Muscle of leg (tissue), 16 donors: ENCODE measurements at places on chromosomes 13 and 19.

- DNase-seq = no peak
Observed at GRCh38 chr13:60392131-60392530, 4.9 kb upstream of the TDRD3 start.

DNA sequence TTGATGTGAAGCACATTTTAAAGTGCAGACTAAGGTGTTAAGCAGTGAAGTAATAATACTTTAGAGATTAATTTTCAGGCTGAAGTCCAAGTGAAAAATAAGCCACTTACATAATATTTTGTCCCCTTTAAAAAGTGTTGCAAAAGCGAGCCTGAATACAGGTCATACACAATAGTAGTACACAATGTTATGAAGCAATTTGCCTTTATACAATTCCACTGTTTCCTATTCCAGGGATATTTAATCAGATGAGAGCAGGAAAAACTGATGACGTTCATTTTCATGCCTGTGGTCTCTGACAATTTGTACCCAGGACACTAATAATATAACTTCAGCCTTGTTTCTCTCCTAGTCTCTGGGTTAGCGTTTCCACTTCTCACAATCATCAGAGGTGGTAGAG, 916.7 kb downstream of the PCDH9 start:
- no peak for DNase-seq

DNA sequence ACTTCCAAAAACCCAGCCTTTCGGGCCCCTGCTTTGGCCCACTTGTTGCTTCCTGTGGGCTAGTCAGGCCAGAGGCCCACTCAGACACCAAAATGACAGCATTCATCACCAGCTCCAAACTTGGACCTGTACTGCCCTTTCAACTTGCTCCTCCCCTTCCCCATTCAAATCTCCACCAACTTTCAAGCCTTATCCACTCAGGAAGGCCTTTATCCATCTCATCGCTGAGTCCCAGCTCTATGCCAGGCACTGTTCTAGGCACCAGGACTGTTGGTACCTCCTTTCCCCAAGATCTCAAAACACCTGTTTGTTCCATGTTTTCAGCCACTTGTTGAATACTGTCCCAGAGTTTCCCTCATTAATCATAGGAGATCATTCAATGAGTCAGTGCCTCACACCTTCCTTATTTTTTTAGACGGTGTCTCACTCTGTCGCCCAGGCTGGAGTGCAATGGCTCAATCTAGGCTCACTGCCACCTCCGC, 1011.4 kb downstream of the UQCRFS1 start:
- no peak for DNase-seq

- no peak for DNase-seq
Observed at GRCh38 chr13:33182729-33183128, 102.8 kb downstream of the STARD13 start.

GRCh38 chr19:8320564-8321066, 560 bp downstream of the NDUFA7 start:
- DNase-seq = no peak

DNA sequence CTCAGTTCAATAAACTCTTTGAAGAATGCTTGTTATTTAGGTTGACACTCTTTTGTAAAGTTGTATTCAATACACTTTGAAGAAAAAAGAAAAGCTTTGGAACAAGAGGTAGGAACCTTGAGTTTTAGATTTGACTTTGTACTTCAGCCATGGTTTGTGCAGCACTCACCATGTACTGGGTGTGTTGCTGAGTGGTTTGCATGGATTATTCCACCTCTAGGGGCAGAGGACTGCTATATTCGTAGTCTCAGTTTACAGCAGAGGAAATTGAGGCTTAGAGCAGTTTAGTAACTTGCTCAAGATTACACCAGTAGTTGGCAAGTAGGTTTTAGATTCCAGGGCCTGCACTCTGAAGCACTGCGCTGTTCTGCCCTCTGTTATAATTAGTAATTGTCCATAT, 68.8 kb downstream of the DNAJC3 start:
- no peak for DNase-seq

- peak; percentile 39 for DNase-seq
Observed at GRCh38 chr19:43525836-43526771, 897 bp downstream of the ETHE1 start.
